Brain microvascular endothelial cell (primary cell): ENCODE measurements at places on chromosomes 13 and 19.
A peak's percentile ranks its signal among the peaks of the same experiment; 100 is the strongest.

GRCh38 chr13:110103534-110103933 lies 203.4 kb downstream of the COL4A1 start:
- no peak for DNase-seq

DNA sequence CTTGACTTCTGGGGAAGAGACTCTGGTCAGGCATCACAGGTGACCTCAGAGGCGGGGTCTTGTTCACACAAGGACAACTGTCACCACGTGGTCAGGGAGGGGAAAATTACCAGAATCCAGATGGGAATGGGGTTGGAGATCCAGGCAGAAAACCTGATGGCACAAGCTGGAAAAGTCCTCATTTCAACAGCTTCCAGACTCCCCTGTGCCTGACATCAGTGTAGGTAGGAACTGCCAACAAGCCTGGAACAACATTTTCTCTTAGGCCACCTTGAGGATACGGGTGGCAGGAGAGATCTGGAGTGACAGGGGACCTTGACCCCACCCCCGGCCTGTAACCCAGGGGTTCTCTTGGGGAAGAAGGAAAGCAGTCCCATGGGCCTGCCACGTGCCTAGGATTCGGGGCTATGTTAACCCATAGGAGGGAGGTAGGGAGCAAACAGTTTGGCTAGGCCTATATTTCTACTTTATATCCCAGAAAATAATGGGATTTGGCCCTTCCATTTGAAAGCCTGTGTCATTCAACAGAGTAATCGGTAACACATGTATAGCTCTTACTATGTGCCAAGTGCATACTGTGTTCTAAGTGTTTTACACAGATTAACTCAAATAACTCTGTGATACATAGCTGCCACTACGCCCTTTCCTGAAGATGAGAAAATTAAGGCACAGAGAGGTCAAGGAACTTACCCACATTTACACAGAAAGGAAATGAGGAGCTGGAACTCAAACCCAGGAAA lies 44.9 kb upstream of the C13orf42 start:
- DNase-seq = no peak

DNA sequence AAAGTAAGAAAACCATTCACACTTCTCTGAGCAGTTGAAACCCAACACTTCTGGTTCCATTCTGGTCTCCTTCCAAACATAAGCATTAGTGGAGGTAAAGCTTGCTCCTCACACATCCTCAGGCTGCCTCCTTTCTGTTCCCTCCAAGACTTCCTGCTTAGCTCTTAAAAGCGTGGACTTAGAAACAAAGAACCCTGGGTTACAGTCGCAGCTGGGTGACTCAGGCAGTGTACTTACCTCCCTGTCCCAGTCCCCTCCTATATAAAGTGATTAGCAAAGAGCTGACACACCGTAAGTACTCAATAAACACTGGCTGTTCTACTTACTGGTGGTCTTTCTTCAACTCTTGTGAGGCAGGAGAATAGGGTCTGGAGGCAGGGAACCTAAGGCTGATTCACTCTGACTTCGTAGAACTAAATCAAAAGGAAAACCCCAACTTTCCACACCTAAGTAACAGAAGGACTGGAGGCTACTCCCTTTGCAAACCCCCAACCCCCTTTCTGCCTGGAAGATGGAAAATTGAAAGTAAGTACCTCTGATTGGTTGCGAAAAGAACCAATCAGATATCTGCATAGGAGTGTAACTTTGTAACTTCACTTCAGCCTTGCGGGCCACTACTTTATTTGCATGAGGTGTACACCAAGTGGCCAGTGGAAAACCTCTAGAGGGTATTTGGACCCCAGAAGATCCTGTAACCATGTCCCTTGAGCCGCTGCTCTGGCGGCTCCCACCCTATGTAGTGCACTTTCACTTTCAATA lies 165.4 kb downstream of the SUCLA2 start:
- DNase-seq = no peak

- DNase-seq = no peak
Observed at GRCh38 chr13:93948162-93948922, 531.1 kb downstream of the DCT start.

DNA sequence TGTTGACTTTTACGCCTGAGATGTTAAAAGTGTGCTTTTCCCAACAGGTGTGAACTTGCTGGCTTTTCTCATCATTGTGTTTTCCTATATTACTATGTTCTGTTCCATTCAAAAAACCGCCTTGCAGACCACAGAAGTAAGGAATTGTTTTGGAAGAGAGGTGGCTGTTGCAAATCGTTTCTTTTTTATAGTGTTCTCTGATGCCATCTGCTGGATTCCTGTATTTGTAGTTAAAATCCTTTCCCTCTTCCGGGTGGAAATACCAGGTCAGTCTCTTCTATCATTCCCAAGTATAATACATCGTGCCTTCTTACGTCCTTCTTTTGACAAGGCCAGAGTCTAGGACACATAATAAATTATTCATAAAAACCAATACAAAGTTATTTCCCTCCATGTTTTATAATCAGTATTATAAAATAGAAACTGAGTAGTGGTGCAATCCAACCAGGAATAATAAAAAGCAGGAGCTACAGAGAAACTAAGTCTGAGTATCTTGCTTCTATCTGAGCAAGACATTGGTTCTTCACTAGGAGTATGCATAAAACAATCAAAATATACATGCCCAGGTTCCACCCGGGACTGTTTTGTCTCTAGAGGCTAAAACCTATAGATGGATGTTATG lies 57.9 kb downstream of the RXFP2 start:
- DNase-seq = peak; percentile 17

DNA sequence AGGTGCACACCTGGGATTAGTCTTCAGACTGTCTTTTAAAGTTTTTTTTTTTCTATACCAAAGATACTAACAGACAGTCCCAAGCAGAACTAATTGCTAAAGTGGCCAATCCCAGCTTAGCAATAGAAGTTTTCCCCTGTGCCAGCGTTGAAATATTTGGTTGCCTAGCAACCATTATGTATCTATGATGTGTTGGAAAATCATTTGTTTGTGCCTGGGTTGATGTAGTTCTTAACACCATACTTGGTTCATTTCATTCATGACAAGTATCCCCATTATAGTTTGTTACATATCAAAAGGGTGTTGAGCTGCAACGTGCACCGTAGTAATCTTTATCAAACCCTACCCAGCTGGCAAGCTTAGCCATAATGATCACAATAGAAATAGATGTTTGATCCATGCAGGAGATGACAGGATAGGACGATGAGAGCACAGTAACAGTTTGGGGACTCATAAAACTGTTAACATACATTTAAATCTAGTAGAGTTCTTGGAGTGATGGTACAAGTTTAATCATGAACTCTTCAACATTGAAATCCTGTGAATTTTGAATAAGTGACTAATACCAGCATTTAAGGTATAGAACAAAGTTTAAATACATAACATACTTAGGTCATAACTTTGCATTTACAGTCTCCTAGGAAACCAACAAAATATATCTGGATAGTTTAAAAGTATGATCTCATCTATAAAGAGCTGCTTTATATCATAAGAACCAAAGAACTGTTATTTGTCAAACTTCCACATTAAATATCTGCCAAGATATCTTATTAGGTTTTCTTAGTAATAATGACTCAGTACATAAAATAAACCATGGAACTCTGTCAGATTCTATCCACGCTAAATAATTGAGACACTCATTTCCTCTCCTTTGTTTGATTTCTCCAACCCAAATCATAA lies 73.4 kb downstream of the MBNL2 start:
- peak; percentile 36 for DNase-seq
